Upper lobe of right lung (tissue), 1 donor: ENCODE measurements at places on chromosomes 1 and 21. TPM values are rescaled to one million over a fixed set of nuclear protein-coding genes. Genes with fewer than 3 reads are reported as not detected.

BACE2 gene
- 20.9 TPM for total RNA-seq

GPR3 gene
- total RNA-seq = 0.90 TPM

OR2T35 gene
- total RNA-seq = not detected

IGSF5 gene
- not detected for total RNA-seq

KCNJ9 gene
- not detected for total RNA-seq

RASSF5 gene
- 37.6 TPM for total RNA-seq

TMCO2 gene
- not detected for total RNA-seq

FGR gene
- total RNA-seq = 149 TPM

YBEY gene
- 14.0 TPM for total RNA-seq

OR2G6 gene
- not detected for total RNA-seq

MTARC1 gene
- total RNA-seq = 25.2 TPM

LORICRIN gene
- total RNA-seq = not detected

LENEP gene
- not detected for total RNA-seq

LRRC71 gene
- total RNA-seq = 0.26 TPM

NOS1AP gene
- total RNA-seq = 4.9 TPM

SLAMF7 gene
- total RNA-seq = 9.2 TPM

KISS1 gene
- total RNA-seq = 2.9 TPM

ZC3H11A gene
- 84.5 TPM for total RNA-seq

MYBPH gene
- not detected for total RNA-seq

GCSAML gene
- total RNA-seq = 2.7 TPM

ICOSLG gene
- total RNA-seq = 11.3 TPM

SPRR1B gene
- total RNA-seq = not detected

TNFAIP8L2 gene
- 10.3 TPM for total RNA-seq

GJA9 gene
- not detected for total RNA-seq

PLCH2 gene
- 2.4 TPM for total RNA-seq

OR2L8 gene
- not detected for total RNA-seq

ZNF124 gene
- 23.5 TPM for total RNA-seq

LIPI gene
- not detected for total RNA-seq

RHBG gene
- total RNA-seq = not detected

EPHA8 gene
- total RNA-seq = not detected
